Inflammatory macrophage treated with lipopolysaccharide for 4 hours (primary cell): ENCODE measurements at places on chromosomes 13 and 19.

GRCh38 chr19:51036519-51036918, 1.7 kb upstream of the KLK12 start:
- DNase-seq: no peak

- DNase-seq: no peak
These were observed 24.2 kb downstream of the DEDD2 start for GRCh38 chr19:42193294-42193693.

- no peak for DNase-seq
These were observed 2.5 kb downstream of the PRKCSH start for GRCh38 chr19:11437955-11438354.

DNA sequence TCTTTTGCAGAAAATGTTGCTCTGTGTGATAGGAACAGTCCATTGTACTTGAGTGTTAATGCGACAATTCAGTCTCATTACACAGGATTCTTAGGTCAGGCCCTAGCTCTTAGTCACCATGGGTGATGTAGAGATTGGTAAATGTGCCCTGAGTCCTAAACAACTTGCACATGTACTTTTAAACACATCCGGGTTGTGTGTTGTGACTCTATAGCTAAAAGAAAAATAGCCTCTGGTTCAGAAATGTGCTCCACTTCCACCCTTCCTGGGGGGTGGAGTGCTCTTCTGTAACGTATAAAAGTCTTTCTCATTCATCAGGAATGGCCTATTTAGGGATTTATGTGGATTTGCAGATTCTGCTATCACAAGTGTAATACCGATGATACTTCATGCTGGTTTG, 5.2 kb downstream of the SPATA13 start:
- no peak for DNase-seq

DNA sequence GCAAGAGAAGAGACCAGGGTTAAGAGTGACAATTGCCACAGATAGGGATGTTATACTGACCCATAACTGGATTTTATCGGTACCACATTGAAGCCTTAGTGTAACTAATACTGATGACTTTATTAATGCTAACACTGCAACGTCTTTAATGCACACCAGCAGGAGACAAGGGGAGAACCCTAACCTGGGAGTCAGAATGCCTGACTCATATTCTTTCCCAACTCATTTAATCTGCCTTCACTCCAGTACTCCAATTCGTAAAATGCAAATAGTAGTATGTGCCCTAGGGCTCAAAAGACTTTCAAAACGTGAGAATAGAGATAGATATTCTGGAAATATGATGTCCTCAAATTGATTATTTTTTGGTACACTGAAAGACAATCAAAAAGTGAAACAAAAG, 62.4 kb downstream of the GPC6 start:
- DNase-seq: no peak

DNA sequence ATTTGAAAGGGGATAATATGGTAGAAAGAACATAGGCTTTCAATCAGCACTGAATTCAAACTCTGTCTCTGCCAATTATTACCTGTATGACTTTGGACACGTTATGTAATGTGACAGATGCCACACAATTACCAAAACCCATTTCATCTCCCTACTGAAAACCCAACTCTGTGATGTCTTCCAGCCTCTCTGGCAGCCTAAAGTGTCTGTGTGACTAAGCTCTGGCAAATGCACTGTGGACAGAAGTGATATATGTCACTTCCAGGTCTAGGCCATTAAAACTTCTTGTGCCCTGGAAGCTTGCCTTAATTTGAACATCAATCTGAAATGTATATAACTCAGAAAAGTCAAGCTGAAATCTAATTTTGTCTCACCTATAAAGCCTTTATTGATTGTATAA, 552.0 kb downstream of the RFC3 start:
- no peak for DNase-seq

DNA sequence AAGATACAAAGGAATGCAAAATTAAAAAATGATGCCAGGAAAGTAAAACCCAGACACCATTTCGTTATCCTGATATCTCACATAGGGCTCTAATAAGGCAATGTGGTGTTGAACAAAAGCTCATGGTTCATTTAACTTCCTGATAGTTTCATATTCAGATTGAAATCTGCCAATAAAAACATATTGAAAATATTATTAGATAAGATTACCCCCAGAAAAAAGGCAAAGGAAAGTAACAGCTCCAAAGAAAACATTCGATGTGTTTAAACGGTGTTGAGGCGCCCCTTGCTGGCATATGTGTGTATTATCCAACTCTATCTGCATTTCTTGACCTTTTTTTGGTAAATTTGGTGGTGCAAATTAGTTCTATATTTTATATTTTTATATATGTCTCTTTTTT, 75.9 kb downstream of the ESD start:
- DNase-seq: peak; percentile 25

GRCh38 chr19:45296355-45296754, 26.3 kb downstream of the CKM start:
- peak; percentile 78 for DNase-seq

- no peak for DNase-seq
These were observed 1.7 kb downstream of the CYTH2 start for GRCh38 chr19:48470856-48471255.

GRCh38 chr19:41223431-41224234, 4.6 kb downstream of the AXL start:
- no peak for DNase-seq

GRCh38 chr19:861756-862580, 2.5 kb downstream of the CFD start:
- DNase-seq: peak; percentile 59

DNA sequence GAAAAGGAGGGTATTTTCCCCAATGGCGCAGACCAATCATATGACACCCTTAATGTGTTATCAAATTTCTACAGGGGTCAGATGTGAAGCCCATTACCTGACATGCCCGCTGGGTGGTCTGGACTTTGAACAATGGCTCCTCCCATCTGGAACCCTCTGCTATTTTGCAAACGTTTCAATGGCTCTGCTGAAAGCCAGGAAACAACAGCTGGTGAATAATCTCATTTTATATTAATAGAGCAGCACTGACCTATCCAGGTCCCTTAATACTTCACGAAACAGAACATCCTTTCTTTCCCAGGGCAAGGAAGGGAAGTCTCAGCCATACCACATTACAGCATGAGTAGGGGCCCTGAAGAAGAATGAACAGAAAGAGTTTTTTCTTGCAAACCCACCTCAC, 20.3 kb upstream of the KPNA3 start:
- DNase-seq: no peak

- no peak for DNase-seq
These were observed 160.0 kb upstream of the ATXN8OS start for GRCh38 chr13:69947582-69947981.

- DNase-seq: peak; percentile 53
These were observed 10.0 kb downstream of the CALM3 start for GRCh38 chr19:46610851-46611770.
